Fibroblast of skin of left biceps (primary cell): ENCODE measurements at places on chromosomes 2 and 18.

DNA sequence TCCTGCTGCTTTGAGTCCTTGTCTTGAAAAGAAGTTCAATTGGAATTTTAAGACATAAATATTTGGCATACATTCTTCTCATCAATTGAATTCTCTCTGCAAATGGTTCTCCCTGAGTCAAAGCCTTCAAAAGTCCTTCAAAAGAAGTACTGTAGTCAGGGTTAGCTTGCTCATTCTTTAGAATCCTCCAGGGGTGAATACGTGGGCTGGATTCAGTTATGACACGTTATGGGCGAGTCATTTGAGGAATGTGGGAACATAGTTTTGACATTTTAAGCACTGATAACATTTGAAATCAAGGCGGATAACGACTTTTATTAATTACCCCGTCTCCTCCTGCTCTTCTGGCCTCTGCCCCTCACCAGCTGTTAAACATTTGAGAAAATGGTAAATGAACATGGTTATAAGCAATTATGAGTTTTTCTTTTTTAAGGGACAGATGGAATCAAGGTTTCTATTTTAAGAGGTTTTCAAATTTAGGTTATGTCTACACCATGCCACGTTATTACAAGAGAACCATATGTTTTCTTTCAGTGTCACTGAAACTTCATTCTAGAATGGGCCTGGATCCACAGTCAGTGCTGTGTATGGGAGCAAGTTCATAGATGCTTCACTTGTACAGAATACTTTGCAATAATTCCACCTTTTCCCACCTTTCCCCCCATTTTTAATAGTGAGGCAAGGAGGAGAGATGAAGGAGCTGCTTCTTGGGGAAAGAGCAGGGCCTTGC lies 273.1 kb downstream of the TSN start:
- peak; percentile 80 for DNase-seq

DNA sequence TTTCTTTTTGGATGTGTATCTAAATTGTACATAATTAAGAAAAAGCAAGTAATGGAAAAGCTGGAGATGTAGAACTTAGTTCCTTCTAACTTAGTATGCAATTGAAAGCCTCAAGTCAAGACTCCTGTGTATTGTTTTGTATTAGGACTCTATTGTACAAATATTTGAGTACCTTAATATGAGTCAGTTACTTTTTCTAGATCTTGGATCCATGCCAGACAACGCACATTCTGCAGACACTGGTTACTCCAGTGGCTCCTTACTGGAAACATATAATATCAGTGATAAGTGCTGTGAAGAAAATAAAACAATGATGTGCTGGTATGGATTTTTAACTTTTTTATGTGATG lies 1.5 kb downstream of the SLC39A10 start:
- DNase-seq = peak; percentile 42

DNA sequence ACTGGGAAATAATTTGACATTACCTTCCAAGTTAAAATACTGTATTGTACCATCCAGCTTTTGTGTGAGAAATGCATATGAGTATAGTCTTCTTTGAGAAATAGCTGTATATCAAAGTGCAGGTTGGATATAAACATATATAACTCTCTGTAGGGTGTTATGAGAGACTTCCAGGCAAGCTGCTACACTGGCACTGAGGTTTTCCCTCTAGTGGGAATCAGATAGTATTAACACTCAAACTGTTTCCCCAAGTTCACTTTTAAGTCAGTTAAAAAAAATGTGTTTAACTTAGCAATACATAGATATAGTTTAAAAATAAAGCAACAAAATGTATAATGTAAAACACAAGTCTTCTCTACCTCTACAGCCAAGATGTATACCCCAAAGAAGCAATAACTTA lies 368.4 kb upstream of the SLC8A1 start:
- DNase-seq = no peak

- DNase-seq = peak; percentile 70
Measured at GRCh38 chr2:46689993-46690392, 210.6 kb downstream of the TMEM247 start.

DNA sequence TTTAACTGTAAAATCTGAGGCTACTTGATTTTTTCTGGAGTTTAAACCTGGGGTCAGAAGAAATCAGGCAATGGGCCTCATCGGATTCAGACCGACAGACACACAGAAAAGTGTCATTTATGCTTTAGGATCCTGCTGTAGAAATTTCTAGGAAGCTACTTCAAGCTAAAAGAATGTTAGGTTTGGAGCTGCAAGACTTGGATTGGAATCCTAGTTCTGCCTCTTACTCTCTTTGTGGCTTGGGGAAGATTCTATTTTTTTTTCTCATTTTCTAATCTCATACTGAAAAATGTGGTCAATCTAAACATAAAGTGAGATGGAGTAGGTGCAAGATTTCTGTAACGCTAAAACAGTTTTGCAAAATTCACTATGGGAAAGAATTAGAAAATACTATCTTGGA lies 48.8 kb upstream of the KCNE4 start:
- no peak for DNase-seq

DNA sequence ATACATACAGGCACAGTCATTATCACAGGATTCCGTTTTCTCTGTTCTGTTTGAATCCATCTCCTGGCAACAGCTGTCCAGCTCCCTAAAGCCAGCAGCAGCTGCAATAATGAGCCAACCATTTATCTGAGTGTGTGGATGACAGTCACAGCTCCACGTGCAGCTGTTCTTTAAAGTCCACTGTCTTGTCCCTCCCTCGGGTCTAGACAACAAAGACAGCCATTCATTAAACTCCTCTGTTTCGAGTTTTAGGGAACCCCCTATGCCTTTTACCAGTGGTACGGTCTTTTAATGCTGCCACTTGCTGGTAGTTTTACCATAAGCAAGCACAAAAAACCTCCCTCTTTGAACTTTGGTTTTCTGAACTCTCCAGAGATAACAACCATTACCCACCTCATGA lies 16.0 kb upstream of the MSGN1 start:
- no peak for DNase-seq

DNA sequence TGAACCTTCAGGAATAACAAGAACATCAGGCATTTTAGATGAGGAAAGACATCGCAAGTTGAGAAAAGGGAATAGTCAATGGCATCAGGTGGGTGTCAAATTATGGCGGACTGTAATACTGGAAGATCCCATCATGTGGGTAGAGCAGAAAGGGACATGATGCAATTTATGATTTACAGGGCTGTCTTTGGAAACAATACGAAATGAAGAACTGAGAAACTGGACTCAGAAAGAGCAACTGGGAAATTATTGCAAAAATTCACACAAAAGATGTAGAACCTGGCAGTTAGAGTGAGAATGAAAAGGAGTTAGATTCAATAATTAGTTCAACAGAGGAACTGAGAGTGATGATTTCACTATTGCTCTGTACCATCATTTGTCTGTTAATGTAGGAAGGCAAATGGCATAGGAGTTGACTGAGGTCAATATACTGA lies 1635.0 kb upstream of the ACVR2A start:
- no peak for DNase-seq

DNA sequence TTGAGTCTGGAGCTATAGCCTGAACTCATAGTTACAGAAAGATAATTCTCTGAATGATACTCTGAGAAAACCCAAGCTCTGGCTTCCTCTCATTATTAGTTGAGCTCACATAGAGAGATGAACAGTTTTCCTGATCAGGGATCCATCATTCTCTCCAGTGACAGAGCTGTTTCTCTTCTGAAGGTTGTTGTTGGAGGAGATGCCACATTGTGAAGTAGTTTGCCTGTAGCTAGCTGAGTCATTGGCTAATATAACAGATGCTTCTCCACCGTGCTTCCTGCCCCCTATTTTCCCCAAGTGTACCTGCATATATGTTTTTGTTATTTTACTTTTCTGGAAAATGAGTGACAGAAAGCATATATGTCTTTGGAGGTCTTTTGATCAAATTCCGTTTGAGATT lies 64.6 kb downstream of the OSBPL6 start:
- no peak for DNase-seq

GRCh38 chr2:5125017-5125730 lies 567.0 kb upstream of the SOX11 start:
- no peak for DNase-seq

GRCh38 chr18:23992089-23992940 lies 22.2 kb upstream of the TTC39C start:
- no peak for DNase-seq

DNA sequence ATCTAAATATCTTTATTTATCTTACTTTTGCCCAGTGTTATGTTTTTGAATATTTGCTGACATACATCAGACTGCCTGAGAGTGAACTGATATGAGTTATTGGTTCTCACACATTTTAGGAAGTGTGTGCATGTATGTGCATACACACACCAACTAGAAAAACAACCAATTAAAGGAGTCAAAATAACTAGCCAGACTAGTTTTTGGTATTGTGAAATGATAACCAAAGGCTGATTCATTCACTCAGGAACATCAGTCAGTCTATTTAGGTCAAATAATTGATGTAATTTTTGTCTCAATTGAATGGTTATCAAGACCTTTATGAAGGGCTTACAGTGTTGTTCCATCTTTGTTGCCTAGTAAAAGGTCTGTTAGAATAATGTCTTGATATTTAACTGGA lies 369.3 kb upstream of the VRK2 start:
- DNase-seq = no peak

DNA sequence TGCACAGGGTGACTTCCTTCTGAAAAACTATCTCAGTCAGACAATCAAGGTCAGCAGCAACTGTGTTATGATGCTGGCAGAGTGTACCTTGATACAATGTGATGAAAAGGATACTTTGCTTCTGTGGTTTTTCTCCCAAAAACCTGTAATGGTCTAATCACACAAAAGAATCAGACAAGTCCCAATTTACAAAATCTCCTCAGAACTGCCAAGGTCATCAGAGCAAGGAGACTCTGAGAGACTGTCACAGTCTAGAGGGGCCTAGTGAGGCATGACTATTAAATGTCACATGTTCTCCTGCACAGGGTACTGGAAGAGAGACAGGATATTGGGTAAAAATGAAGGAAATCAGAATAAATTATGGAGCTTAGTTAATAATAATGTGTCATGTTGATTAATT lies 185.4 kb downstream of the ST6GAL2 start:
- no peak for DNase-seq

GRCh38 chr18:35968278-35968880 lies 4.1 kb upstream of the RMP24 start:
- DNase-seq = no peak

GRCh38 chr2:207869784-207870778 lies 100.4 kb upstream of the FZD5 start:
- no peak for DNase-seq

- DNase-seq = no peak
Measured at GRCh38 chr18:52310651-52311050, 29.3 kb upstream of the DCC start.

GRCh38 chr18:38552732-38553321 lies 987.2 kb upstream of the CELF4 start:
- no peak for DNase-seq

GRCh38 chr18:23712445-23712844 lies 23.2 kb downstream of the LAMA3 start:
- DNase-seq = no peak

- no peak for DNase-seq
Measured at GRCh38 chr2:175256806-175257585, 75.5 kb upstream of the ATP5MC3 start.

DNA sequence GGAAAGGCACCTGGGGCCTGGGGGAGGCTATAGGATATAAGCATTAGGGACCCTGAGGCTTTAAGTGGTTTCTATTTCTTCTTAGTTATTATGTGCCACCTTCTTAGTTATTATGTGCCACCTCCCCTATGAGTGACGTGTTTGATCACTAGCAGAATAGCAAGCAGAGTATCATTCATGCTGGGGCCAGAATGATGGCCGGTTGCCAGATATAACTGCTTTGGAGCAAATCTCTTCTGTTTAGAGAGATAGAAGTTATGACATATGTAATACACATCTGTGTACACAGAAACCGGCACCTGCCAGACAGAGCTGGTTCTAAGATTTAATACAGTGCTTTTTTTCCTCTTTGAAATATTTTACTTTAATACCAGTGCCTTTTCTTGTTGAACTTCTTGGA lies 29.4 kb downstream of the LIPG start:
- no peak for DNase-seq

- no peak for DNase-seq
Measured at GRCh38 chr2:236047886-236048540, 120.2 kb downstream of the GBX2 start.

DNA sequence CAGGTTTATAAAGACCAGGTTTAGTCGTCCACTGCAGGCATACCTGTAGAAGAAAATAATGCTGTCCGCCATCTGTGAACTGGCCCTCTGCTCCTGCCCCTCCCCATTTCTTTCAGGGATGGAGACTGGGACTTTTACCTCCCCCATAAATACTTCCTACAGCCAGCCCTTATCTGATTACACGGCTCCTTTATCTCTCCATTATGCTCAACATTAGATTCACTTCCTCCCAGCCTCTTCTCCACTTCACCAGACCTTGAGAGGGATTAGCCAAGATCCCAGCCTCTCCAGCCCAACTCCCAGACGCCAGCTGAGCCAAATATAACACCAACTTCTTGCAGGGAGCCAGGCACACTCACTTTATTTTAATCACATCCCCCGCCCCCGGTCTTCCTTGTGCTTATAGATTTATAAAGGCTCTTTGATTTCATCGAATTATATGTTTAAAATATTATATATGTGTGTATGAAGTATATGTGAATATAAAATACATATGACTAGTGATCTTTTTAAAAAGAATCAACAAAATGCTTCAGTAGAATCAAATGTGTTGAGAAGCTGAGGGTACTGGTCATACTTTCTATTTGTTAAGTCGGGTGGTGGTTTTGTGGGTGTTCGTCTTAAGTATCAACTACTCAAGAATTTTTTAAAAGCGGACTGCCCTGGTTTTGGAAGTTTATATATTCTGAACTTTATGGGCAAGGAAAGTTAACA lies 81.0 kb downstream of the SPRED2 start:
- DNase-seq = no peak
